ENCODE measurements at places on chromosomes 16 and 17.

DNA sequence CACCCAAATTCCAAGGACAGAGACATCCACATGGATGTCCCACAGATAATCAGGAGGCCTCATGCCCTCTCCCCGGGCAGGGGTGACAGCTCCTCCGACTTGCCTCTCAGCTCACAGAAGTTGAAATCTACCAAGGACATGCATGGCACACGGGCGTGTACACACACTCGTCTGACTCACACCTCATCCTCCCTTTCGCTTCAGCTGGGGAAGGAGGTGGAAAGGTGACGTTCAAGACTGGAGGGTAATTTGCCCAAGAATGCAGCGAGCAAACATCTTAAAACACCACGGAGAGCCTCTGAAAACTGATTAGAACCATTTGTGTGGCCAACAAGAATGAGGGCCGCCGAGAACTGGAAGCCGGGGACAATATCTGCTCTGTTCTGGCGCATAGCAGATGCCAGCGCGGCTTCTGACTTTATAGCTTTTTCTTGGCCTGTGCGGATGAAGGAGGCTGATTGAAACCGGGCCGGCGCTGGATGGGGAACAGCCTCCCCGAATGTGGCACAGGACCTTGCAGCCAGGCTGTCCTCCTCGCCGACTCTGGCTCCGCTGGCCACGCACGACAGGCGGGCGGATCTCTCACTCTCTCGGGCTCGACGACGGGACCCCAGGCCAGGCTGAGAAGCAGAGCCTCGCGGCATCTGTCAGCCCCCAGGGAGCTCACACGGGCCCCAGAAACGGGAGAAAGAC lies 100.9 kb downstream of the C16orf95 start:
- no peak for DNase-seq

DNA sequence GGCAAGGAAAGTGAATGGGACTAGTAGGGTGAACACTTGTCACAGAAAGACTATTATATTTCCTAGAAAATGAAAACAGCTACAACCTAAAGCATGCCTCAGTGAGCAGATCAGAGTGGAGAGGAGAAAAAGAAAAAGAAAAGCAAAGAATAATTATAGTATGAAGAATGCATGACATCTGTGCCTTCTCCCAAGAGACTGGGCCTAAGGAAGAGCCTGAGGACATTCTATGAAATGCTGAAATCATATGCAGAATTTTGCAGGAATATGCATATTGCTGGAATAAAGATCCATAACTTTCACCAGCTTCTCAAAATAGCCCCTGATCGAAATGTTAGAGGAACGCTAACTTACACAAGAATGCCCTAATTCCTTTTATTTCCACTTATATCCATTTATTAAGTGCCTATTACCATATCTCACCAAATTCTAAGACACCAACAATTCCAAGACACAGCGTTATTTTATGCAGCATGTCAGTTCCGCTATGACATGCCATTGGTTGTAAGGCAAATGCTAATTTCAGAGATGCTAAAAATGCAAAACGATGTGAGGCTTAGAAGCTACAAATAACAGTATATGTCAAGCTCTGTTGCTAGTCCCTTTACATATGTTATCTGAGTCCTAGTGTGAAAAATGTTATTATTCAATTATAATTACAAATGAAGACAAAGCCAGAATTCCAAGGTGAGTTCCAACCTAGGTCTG lies 171.0 kb downstream of the SLC39A11 start:
- DNase-seq, result no peak

- DNase-seq, result no peak
Observed at GRCh38 chr16:31453255-31454204, 5.8 kb upstream of the ARMC5 start.

DNA sequence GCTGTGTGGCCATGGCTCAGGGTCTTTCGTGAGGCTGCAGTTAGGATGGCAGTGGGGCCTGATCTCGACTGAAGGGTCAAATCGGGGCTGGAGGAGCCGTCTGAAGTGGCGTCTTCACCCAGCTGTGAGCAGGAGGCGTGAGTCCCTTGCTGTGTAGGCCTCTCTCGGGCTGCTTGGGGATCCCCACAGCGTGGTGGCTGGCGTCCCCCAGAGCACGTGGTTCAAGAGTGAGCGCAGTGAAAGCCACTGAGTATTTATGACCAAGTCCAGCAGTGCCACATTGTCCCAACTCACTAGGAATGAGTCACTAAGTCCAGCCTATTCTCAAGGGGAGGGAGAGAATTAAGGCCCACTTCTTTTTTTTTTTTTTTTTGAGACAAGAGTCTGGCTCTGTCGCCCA lies 11.7 kb upstream of the TCF25 start:
- DNase-seq, result no peak

DNA sequence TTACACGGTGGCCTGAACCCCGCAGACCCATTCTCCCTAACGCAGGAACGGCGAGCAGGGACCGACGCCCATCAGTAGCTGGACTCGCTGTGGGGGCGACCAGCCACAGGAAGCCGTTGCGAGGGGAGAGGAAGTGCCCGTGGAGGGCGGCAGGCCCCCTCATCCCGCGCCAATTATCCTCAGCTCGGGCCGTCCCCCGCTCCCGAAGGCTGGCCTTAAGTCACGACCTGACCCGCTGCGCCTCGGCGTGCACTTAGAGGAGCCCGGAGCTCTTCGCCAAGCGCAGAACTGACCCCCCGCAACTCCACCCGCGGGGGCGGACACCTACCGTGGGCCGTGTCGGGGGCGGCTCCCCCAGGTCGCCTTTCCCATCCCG lies 401 bp downstream of the ARL16 start:
- DNase-seq, result no peak

- DNase-seq, result no peak
Observed at GRCh38 chr17:68665373-68665772, 64.2 kb upstream of the FAM20A start.

DNA sequence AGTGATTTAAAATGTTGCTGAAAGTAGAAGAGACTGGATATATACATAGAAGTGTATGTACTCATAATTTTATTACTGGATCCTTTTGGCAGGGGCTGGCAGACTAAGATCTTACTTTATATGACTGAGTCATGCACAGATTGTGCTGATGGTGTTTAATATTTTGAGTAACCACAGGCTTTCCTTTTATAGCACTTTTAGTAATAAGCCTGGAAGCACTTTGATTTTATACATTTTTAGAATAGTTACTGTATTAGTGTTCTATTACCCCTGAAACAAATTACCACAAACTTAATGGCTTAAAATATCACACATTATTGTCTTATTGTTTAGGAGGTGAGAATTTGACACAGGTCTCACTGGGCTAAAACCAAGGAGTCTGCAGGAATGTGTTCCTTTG lies 113.4 kb upstream of the CDH8 start:
- DNase-seq, result no peak

DNA sequence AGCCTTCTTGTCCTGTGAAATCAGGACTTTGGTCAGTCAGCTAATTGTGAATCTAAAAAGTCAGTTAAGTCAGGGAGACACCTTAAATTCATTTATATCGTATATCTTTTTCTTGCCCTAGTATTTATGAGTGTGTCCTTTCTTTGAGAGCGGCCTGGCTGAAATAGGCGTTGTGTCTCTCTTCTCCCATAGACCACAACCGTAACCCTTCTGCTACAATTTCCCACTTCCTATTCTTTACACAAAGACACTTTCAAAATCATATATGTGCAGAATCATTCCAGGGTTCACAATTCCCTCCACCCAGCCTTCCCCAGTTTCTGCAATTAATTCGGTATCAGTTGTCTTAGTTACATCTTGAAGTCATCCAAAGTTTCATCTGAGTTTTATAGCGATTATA lies 14.0 kb upstream of the COTL1 start:
- no peak for DNase-seq
